ENCODE measurements at places on chromosomes 7 and 10.

DNA sequence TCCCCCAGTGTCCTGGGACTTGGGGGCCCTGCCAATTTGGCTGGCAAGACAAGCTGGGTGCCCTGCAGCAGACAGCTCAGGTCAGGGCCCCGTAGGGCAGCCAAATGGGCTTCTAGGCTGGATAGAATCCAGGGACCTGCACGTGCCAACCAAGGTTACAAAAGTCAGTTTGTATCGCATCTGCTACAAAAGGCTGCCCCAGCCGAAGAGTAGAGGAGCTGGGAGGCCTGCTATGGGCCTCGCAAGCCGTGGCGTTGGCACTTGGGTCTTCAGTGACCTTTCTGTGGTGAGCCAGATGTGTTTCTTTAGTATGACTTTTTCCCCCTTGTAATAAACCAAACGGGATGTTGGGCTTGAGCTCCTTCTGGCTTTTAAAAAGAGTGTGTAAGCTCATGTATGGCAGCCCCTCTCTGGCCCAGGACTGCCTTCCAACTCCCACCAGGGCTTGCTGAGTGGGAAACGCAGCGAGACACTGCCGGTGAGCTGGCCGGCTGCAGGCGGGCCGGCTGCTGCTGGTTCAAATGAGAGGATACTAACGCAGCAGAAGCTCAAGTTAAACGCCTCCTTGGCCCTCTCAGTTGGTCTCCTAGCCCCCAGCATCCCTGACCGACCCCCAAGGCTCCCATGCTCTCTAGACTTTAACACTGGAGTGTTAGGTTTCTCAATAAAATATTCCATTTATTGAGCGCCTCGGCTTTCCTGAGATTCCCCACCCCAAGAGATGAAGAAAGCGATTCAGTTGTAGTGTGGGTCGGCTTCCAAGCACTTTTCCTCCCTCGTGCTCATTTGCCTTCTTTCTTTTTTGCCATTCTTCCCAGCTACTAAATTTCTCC is 3.1 kb upstream of the HOXA10 start:
- DNase-seq, result no peak

DNA sequence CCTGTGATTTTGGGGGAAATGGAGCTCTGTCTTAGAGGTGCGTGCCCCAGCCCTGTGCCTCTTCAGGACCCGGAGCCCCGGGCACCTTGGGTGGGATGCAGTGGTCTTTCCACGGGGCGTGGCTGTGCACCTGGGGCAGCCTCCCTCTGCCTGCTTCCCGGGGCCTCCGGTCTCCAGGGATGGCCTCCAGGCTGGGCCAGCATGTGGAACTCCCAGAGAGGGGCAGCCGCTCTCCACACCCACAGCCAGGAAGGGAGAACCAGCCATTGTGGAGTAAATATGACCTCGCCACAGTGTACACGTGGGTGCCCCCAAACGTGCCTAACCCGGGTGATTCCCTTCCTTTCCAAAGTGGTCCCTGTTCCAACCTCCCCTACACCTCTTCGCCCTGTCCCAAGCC is 52.6 kb downstream of the JAKMIP3 start:
- no peak for DNase-seq

DNA sequence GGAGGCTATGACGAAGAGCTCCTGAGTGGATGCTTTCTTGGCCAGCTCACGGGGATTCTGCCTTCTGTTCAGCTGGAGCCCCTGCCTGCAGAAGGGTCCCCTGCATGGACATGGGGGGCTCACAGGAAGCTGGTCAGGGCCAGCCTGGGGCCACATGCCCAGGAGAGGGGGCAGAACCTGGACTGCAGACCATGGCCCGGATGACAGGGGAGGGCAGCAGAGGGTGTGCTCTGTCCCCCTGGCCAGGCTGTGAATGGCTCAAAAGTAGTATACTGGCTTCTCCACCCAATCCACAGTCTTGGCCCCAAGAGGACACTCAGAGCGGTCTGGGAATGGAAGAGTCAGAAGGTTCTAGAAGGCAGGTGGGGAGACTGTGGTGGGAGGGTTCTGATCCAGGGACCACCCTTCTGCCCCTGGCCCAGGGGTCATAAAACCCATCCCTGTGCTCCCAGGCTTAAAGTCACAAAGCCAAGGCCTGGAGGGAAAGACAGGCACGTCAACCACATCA is 40.3 kb downstream of the PPIF start:
- DNase-seq, result no peak

DNA sequence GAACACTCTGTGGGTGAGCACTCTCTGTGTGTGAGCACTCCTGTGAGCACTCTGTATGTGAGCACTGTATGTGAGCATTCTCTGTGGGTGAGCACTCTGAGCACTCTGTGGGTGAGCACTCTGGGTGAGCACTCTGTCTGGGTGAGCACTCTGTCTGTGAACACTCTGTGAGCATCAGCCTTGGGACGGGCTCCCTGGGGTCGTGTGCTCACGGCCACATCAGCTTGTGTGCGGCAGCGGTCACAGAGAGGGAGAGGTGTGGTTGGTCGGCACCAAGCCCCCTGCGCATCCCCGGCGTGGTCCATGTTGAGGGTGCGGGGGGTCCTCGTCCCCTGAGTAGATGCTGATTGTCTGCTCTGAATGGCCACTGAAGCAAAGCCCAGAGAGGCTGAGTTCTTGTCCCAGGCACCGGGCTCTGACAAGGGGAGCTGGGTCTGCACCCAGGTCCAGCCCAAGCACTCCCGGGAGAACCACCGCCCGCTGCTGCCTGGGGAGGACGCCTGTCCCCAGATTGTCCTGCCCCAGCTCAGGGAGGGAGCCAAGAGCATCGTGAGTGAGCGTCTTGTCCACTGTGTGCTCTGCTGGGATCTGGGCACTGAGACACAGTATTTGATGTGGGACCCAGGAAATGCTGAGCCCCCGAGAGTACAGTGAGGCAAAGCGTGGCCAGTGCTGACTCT is 143.7 kb downstream of the DNAJB6 start:
- no peak for DNase-seq

DNA sequence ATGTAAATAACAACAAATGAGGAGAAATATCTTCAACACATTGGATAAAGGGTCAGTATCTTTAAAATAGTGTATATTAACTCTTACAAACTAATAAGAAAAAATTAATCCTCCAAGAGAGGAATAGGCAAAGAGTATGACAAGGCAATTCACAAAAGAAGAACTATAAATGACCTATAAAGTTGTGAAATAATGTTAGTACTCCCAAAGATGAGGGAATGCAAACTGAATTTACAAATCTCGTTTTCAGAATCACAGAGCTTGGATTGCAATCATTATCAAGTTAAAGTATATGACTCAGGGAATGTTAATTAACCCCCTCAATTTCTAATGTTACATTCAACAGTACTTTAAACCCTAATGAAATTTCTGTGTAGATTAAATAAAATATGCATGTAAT is 87.3 kb upstream of the TARP start:
- no peak for DNase-seq

- DNase-seq, result no peak
Observed at GRCh38 chr7:28627263-28627653, 214.9 kb downstream of the CREB5 start.

DNA sequence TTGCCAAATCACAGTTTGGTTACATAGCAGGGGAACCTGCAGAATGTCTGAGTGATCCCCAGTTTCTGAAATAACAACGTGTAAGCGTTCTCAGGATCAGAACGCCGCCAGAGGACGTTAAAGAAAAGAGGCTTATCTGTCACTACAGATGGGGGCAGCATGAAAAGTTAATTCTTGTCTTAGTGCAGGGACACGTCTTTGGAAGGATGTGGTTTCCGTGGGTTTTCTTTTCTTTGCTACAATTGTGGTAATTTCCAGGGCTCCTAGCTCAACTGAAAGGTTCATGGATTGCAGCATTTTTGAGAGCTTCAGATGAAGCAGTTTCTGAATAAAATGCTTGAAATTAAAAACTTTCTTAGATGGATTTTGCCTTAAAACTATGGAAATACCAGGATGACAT is 106.6 kb downstream of the PRKCQ start:
- peak; percentile 89 for DNase-seq

DNA sequence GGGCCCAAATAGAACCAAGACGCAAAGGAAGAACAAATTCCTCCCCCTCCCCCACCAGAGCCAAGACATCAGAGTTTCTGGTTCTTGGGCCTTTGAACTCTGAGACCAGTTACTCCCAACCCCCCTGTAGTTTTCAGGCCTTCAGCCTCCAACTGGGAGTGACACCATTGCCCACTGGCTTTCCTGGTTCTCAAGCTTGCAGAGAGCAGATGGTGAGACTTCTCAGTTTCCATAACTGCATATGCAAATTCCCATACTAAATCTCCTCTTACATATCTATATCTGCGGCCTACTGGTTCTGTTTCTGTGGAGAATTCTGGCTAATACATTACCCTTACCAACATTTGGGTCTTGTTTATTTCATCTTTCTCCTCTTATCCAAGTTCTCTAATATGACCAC is 762.9 kb downstream of the GRM8 start:
- no peak for DNase-seq

GRCh38 chr7:108384716-108385483 is 71.3 kb downstream of the NRCAM start:
- no peak for DNase-seq

- DNase-seq, result no peak
Observed at GRCh38 chr7:13414181-13414580, 575.3 kb downstream of the ETV1 start.

DNA sequence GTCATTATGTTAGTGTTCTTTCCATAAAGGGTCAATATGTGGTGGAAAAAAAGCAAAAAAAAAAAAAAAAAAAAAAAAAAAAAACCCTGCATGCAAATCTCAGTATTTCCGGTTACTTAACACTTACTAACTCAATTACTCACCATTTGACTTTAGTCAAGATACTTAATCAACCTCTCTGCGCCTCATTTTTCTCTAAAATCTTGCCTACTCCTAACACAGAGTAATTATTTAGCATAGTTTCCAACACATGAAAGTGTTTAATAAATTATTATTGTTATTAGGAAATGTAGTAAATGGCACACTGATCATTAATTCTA is 27.8 kb downstream of the PPP1R3A start:
- DNase-seq, result no peak

- DNase-seq, result no peak
Observed at GRCh38 chr10:101123815-101124617, 7.1 kb upstream of the TLX1 start.

- DNase-seq, result peak; percentile 33
Observed at GRCh38 chr7:1531263-1531978, 919 bp downstream of the MAFK start.

- DNase-seq, result peak; percentile 64
Observed at GRCh38 chr10:71708301-71708703, 11.3 kb downstream of the C10orf105 start.

DNA sequence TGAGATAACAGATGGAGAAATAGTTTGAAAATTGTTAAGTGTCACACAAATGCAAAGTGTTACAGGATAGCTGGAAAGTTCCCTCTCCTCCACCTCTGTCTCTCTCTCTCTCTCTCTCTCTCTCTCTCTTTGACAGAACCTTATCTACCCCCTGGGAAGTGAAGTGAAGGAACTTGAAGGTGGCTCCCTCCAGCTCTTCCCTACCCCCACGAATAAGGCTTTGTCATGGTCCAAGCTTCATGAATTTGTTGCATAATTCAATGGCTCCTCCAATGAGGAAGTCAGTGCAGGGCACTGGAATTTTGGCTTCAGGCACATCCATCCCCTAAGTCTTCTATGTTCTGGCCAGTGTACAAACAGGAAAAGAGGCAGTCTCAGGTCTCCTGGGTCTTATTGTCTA is 66.4 kb downstream of the CDHR3 start:
- no peak for DNase-seq

- DNase-seq, result no peak
Observed at GRCh38 chr7:151133986-151134742, 33.3 kb downstream of the GBX1 start.

- DNase-seq, result no peak
Observed at GRCh38 chr7:38546763-38547162, 84.4 kb downstream of the AMPH start.

- DNase-seq, result no peak
Observed at GRCh38 chr7:126411032-126411820, 841.5 kb downstream of the GRM8 start.

GRCh38 chr7:155431711-155432110 is 26.2 kb upstream of the EN2 start:
- DNase-seq, result no peak

DNA sequence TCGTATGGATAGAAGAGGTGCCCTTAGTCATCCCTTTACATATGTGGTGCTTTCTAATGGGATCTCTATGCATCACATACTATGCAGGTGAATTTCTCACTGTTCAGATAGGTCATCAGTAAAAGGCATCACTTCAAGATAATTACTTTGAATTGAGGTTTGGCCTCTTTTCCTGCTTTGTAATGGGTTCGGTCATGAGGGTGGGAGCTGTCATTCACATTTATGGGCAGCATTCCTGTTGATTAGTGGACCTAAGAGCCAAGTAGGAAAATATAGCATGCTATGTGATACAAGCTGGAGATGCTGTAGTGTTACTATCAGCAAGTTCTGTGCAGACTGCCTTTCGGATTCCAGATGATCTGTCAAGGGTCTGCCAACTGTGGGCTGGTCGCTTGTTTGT is 156.3 kb downstream of the LCOR start:
- no peak for DNase-seq

DNA sequence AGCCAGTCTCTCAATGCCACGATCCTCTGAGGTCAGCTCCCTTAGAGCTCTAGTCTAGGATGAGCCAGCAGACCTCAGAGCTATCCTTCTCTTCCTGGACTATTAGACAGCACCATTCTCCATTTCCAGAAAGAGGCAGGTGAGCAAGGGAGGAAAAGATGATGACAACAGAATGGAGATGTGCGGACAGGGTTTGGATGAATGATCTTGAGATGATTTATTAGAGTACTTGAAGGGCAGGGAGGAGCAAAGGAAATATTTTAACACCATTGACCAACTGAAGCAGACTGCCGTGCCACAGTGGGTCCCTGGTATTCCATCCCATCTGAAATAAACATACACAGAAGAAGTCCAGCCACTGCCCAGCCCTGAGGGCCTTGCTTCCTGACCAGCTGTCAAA is 94.3 kb downstream of the CFAP58 start:
- DNase-seq, result no peak

DNA sequence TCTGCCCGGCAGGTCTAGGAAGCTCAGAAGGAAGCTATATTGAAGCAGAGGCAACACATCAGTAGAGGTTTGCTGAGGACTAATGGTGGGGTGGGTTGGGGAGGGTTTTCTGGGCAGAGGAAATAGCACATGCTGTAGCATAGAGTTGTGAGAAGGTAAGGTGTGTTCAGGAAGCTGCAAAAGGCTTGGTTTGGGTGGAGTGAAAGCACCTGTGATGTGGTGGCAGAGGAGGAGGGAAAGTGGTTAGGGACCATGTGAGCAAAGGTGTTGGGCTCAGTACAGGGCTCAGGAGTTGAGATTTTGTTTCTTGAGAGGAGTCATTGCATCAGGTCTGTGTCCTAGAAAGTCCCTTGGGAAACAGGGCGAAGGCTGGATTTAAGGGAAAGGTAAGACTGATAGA is 294.6 kb downstream of the SORCS3 start:
- no peak for DNase-seq

DNA sequence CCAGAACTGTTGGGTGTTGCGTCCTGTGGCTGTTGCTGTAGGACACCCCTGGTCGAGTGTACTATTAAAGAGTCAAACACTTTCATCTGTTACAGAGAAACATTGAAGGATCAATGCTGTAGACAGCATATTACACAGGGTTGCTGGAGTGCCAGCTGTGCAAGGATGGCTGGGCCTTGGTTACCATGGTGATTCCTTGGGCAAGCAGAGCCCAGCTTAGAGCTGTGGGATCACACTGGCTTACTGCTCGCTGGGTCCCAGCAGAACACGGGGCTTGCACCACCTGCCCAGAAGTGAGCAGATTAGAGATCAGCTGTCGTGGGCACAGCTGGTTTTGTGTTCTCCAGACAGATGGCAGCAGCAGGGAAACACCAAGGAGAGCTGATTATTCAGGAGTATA is 76.0 kb downstream of the GPR141 start:
- no peak for DNase-seq

GRCh38 chr7:33250421-33250871 is 121.1 kb downstream of the BBS9 start:
- no peak for DNase-seq

Data from activated CD4-positive, alpha-beta T cell treated with anti-CD3 and anti-CD28 coated beads, Interleukin-10, Interleukin-2, amounts not matched to agents 100 ng/mL and 50 ng/mL, durations not matched to agents 16 hours and 8 hours (primary cell).